ENCODE measurements at places on chromosomes 2 and 18.

DNA sequence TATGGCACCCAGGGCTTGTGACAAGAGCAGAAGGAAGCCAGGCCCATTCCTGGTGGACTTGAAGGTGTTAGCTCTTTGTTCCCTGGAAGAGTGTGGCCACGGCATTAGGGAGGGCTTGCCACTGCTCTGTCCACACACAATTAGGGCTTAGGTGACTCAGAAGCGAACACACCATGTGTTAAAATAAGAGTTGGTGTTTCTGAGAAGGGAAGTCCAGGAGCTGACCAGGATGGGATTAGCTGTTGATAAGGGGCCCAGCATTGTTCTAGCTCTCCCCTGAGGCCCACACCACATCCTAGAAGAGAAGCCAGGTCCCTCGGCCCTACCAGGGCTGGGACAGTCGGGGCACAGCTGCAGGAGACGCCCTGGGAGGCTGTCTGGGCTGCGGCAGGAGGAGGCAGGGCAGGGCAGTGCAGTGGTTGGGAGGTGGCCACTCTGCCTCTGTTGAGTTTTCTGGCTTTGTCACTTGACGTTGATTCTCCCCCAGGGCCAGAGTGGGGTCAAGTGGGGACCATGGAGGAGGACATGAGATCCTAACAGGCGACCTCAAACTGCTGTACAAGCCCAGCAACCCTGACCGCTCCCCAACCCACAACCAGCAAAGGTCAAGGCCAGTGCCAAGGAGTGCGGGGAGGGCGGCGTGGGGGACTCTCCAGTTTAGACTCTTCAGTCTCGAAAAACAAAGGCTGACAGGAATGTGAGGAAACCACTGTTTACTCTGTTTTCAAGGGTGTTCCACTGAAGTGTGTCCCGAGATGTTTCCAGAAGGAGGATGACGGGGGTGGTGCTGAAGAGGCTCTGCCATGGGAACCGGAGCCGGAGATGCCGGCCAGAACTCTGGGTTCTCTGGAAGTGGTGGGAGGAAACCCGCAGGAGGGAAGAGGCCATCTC, 16.8 kb downstream of the GNLY start:
- no peak for DNase-seq

GRCh38 chr2:14759082-14759481, 126.6 kb downstream of the LRATD1 start:
- DNase-seq: no peak

- DNase-seq: no peak
Observed at GRCh38 chr2:181411105-181411849, 45.9 kb upstream of the ITGA4 start.

GRCh38 chr18:14781671-14782070, 33.7 kb downstream of the ANKRD30B start:
- no peak for DNase-seq

- DNase-seq: no peak
Observed at GRCh38 chr2:85674417-85674816, 6.4 kb upstream of the SFTPB start.

- DNase-seq: no peak
Observed at GRCh38 chr2:119109866-119110265, 48.7 kb downstream of the C1QL2 start.

GRCh38 chr2:99682275-99683060, 192.7 kb upstream of the REV1 start:
- peak; percentile 26 for DNase-seq

DNA sequence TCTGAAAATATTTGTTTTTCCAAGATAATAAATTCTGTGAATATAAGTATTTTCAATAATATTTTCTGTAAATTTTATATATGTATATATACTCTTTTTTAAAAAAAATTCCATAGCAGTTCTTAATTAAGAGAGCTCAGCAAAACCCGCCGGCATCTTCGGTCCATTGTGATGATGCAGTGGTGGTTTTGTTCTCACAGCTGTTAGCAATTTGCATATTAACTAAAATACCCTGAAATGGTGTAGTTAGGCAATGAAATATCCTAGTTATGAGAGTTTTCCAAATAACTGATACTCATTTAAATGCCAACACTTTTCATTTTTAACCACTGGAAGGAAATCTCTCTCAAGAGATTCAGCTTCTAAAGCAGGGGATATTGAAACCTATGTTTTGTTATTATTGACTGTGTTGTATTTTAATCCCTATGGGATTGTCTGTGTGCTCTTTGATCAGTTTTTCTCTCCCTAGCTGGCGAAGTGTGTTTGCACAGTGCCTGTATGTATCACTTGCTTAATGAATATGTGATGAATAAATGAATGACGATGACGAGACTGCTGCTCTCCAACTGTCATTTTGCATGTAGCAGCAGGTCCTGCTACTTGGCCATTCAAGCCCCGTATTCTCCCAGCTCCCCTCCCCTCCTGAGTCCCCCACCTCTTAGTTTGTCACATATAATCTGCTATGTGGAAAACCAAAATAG, 42.4 kb downstream of the PSMG2 start:
- DNase-seq: no peak

DNA sequence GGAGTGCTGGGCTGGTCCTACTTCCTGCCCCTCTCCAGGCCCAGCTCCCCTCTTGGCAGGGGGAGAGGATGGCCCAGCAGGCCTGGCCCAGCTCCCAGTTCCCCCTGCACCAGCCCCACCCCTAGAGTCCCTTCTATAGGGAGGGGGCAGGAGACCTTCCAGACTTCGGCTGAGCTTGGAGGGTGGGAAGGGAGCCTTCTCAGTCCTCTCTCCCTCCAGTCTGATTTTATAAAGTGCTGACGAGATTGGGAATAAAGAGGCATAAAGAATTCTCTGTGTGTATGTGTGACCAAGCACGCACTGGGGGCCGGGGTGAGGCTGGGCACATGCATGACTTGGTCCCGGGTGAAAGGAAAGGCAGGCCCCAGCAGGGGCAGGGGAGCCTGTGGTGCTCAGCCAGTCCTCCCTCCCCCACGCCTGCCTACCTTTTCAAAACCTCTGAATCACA, 5.1 kb downstream of the CHPF start:
- DNase-seq: no peak

GRCh38 chr2:185608799-185609198, 129.8 kb upstream of the FSIP2 start:
- DNase-seq: no peak

GRCh38 chr2:181594322-181594721, 62.6 kb downstream of the CERKL start:
- DNase-seq: no peak

- DNase-seq: no peak
Observed at GRCh38 chr2:238158509-238159070, at the start of gene ERFE. ERFE (plus strand) TSS chr2:238158970; CDS start chr2:238159008, 38 bp downstream.

GRCh38 chr2:34808426-34808825, 1209.3 kb upstream of the FAM98A start:
- DNase-seq: no peak

DNA sequence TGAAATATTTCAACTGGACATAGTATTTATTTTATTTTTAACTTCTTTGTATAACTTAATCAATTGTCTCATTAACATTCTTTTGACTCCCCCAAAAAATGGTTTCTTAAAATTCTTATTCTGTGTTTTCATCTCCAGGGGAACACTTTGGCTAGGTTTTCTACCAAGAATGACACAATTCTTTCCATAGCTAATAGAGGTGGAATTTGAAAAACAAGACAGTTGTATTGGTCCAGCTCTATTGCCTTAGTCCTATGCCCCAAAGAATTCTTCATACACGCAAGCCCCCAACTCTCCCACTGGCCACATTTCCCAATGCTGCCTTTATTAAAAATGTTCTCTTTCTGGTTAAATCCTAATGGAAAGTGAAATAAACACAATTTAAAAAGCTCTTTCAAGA, 104.7 kb upstream of the PKDCC start:
- DNase-seq: no peak

GRCh38 chr2:68594674-68595492, 48.5 kb upstream of the PROKR1 start:
- DNase-seq: peak; percentile 23

GRCh38 chr2:109660046-109660860, 46.1 kb downstream of the SOWAHC start:
- DNase-seq: no peak

- DNase-seq: no peak
Observed at GRCh38 chr2:74025971-74026612, 41.4 kb downstream of the TET3 start.

Data from GM04504 (cell line).